Caudate nucleus (tissue), 63 donors: ENCODE measurements at places on chromosomes 3 and 15.

DNA sequence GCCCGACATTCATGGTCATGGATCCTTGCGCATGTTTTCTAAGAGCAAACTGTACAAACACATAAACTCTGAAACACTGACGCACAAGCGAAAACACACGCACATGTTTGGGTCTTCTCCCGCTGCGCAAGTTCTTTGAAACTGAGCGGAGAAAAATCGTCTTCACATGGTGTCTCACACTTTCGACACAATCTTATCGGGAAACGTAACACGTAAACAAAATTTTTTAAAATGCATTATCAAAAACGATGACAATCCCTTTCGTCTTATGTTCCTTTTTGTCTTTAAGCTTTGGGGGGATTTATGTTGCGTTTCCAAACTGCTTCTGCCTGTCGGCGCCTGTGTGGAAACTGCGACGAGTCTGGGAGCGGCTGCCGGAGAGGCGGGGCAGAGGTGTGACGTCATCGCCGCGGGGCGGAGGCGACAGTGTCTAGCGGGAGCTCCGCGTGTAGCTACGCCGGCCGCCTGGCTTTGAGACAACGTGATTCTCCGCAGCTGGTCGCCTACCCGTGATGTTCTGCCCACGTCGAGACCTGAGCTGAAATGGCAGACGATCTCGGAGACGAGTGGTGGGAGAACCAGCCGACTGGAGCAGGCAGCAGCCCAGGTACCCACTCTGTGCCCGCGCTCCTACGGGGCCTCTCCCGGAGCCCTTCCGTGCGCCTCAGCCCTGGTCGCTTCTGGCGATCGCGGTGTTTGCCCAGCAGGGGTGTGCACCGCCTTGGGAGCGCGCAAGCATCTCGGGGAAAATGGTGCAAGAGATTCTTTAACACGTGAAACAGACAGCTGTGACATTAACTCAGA, at the start of gene CMSS1:
CMSS1 (plus strand) TSS at position 426 of the 804 bp plus-strand sequence.
- peak; percentile 88 for DNase-seq

- no peak for DNase-seq
Observed at GRCh38 chr3:41649129-41649739, 312.7 kb downstream of the ULK4 start.

GRCh38 chr15:92937901-92938300, 37.8 kb downstream of the CHD2 start:
- DNase-seq, result no peak

DNA sequence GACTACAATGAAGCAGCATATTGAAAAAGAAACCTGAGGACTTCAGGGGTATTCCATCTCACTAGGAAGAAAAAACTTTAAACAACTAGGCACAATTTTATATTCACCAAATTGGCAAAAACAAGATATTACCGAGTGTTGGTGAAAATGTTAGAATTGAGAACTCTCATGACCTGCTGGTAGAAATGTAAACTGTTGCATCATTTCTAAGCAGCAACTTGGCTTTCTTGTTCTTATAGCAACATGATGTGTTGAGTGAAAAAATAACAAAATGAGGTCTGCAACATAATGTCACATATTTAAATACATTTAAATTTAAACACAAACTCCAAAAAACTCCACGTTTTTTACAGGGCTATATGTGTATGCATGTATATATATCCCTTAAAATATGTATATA, 59.0 kb upstream of the SPPL2A start:
- DNase-seq, result no peak

DNA sequence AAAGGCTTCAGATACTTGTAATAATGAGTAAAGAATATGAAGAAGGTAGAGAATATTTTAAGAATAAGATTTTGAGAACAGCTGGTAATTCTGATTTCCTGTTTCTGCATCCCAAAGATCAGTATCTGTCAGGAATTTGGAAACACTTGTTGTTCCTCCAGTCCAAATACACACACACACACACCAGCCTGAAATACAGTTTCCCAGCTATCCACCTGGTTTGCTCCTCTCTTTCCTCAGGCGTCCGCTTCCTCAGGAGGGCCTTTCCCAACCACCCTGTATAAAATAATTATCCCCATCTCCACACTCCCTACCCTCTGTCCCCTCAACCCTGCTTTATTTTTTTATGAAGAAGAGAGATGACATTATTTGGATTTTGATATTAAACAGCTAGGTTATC, 2.0 kb upstream of the FSIP1 start:
- DNase-seq, result no peak

DNA sequence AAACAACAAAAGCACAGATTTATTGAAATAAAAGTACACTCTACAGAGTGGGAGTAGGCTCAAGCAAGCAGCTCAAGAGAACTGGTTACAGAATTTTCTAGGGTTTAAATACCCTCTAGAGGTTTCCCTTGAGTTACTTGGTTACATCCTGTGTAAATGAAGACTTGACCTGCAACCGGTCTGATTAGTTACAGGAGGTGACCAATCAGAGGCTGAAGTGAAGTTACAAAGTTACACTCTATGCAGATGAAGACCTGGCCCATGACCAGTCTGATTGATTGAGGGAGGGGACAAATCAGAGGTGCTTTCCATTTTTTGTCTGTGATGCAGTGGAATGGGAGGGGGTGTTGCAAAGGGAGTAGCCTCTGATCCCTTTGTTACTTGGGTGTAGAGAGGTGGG, 723.4 kb downstream of the ZPLD1 start:
- no peak for DNase-seq

- peak; percentile 36 for DNase-seq
Observed at GRCh38 chr15:75042730-75043508, 19.5 kb downstream of the PPCDC start.

- DNase-seq, result no peak
Observed at GRCh38 chr3:81459733-81460132, 301.7 kb downstream of the GBE1 start.

DNA sequence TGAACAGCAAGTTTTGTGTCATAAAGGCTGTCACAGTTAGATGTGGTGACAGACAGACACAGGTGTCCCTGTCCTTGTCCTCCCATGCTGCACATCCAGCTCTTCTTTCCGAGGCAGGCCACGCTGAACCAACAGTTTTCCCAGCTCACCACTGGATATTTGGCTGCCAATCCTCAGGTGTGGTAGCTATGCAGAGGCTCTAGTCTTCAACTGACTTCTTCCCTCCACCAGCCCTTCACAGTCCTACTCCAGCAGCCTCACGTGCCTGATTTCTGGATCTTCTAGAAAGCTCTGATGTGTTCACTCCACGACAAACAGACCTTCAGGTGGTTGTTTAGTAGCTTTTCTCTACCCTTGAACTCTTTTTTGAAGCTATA, 145.5 kb downstream of the UACA start:
- no peak for DNase-seq

- no peak for DNase-seq
Observed at GRCh38 chr3:22176911-22177310, 425.9 kb upstream of the ZNF385D start.

DNA sequence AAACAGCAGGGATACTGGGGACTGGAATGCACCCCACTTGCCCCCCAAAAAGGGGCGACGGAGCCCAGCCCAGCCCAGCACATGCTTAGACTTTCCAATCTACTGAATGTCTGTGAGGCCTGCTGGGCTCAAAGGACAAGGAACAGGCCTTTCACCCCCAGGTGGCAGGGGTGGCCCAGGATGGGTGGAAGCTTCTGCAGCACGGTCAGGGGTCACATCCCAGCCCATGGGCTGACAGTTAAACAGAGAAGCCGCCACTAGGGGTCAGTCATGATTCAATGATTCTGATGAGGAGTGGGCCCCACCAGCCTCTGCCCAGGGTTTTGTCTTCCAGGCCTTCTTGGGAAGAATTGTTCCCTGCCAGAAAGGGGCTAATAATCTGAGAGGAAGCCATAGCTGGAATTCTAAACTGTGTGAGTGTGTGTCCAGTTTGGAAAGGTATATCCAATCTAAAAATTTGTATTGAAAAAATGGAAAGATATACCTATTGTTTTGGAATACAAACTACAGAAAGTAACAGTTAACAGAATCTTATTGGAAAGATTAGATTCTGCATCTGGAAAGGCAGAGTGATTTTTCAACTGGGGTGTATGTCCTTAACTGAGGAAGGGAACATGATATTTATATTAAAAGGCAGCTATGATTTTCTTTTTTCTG, 2.2 kb downstream of the CHRNB4 start:
- DNase-seq, result no peak

- DNase-seq, result no peak
Observed at GRCh38 chr3:123449997-123450604, 1.2 kb upstream of the ADCY5 start.

- DNase-seq, result no peak
Observed at GRCh38 chr3:118495206-118495605, 539.4 kb downstream of the IGSF11 start.

- DNase-seq, result no peak
Observed at GRCh38 chr3:190119461-190120268, 1.0 kb downstream of the P3H2 start.

DNA sequence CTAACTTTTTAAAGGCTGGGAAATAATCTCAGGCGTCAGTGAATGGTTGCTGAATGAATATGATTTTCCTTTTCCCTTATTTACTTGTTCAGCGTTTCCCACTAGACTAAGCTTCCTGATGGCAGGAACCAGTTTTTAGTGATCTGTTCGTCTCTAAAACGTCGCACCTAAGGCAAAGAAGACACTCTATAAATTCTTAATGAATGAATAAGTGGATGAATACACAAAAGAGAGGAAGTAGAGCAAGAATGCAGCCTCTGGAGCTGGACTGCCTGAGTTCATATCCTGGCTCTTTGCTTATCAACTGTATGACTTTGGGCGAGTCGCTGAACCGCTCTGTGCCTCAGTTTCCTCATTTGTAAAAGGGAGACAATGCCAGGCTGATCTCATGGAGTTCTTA, 38.7 kb downstream of the WNT7A start:
- DNase-seq, result no peak

DNA sequence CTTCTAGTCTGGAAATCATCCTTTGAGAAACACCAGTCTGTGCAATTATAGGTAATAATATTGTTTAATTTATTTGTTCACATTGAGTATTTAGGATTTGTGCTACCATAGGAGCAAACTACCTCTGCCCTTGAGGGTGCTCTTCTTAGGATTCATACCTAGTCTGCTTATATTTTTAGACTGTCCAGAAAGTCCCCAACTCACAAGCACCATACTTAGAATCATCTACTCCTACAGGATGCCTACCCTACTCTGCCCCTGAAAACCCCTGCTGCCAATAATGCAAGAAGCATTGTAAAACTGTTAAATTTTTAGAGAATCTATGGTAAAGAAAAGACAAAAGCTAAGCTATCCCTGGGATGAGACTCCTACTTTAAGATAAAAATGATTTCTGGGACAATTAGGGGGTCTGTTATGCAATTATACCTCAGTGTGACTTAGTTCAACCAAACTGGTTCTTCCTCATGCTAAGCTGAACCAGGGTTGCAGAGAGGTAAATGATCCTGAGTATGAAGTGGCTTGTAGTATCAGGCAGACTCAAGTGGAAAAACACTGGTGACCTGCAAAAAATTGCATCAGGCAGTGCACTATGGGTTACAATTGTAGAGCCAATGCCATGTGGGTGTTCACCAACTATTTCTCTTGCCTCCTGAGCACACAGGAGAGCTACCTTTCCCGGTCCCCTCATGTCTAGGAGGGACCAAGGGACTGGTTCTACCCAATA, 133.3 kb downstream of the TNIK start:
- no peak for DNase-seq

GRCh38 chr15:48144889-48145288, 24.1 kb downstream of the SLC24A5 start:
- DNase-seq, result no peak

GRCh38 chr3:179265875-179266274, 15.0 kb upstream of the KCNMB3 start:
- DNase-seq, result no peak

- no peak for DNase-seq
Observed at GRCh38 chr3:157982359-157982758, 123.9 kb downstream of the SHOX2 start.

DNA sequence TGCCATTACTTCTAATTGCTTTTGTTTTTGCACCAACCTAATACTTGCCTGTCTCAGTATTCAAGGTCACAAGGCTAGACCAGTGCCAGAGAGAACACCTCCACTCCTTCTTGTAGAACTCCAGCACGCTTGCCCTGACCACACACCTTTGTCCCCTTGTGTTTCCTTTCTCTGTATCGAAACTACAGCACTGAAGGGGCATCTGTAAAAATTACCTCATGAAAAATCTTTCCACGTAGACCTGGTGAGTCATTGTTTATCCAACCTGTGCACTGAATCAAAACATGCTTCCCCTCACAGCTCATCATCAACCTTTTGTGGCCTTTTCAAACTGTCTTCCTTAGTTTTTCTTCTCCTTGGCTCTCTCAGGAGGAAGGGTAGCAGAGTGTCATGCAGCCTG, 259.5 kb downstream of the THRB start:
- no peak for DNase-seq
